ENCODE measurements at places on chromosomes 2 and 18. TPM values are rescaled to one million over a fixed set of nuclear protein-coding genes. Genes with fewer than 3 reads are reported as not detected.

DNA sequence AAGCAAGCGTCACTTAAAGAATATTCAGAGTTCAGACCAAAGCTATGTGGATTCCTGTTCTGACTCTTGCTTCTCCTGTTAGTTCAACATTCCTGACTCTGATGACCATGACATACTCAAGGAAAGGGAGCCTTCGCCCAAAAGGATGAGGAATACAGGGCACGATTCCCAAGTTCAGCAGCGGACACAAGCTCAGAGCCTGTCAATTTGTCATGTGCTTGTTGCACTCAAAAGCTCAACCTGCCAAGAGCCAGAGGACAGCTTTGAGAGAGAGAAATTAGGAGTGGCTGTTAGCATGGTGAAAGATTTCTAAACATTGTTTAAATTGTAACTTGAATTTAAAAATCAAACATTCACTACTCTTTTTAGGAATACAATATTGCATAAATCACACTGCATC lies 33.3 kb downstream of the APLF start:
- DNase-seq = no peak
- H3K27ac ChIP-seq = no peak overlapping the region
- no peaks in the 10 kb centered on the region for H3K27me3 ChIP-seq
- H3K36me3 ChIP-seq = no peaks in the 10 kb centered on the region
- H3K4me3 ChIP-seq = no peak overlapping the region

DNA sequence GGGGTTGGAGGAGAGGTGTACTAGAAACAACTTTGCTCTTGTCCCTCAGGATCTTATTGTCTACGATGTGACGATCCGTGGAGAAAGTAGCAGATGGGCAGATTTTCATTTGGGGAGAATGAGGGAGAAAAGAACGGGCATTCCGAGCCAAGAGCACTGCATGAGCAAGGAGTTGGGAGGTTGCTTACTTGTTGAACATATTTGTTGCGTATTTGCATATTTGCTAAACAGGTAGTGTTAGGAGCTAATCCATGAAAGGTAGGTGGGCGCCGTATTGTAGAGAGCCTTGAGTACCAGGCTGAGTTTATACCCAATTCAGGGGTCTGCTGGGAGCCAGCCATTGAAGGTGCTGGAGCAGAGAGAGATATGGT lies 490 bp downstream of the BCS1L start:
- DNase-seq = no peak
- peaks cover 21% of the 10 kb centered on the region for H3K4me1 ChIP-seq
- H3K27ac ChIP-seq = peak overlapping the region; percentile 60
- no peaks in the 10 kb centered on the region for H3K36me3 ChIP-seq

DNA sequence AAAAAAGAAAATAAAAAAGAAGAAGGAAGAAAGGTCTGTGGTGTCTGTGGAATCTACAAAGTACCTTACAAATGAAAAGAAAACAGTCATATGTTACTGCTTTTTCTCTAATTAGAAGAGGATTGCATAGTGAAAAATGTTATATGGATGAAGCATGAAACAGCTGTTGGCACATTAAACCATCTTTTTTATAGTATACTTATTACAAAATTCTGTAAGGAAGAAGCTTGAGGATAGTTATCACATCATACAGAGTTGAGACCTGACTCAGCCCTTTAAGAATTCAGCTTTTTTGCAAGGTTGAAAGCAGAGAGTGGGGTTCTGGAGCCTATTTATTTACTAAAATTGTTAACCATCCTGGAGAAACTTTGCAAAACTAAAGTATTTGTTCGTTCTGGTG lies 222.7 kb downstream of the PHLPP1 start:
- no peaks in the 10 kb centered on the region for H3K27me3 ChIP-seq
- no peaks in the 10 kb centered on the region for H3K36me3 ChIP-seq
- H3K27ac ChIP-seq = no peak overlapping the region
- H3K4me3 ChIP-seq = no peak overlapping the region
- no peak for DNase-seq

DNA sequence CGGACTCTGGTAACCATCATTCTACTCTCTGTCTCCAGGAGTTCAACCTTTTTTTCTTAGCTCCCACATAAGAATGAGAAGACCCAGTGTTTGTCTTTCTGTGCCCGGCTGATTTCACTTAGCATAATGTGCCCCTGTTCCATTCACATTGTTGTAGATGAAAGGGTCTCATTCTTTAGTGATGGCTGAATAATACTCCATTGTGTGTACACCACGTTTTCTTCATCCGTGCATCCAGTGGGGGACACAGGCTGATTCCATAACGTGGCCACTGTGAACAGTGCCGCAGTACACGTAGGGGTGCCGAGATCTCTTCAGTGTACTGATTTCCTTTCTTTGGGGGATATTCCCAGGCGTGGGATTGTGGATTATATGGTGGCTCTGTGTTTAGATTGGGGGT lies 72.3 kb upstream of the NFATC1 start:
- no peaks in the 10 kb centered on the region for H3K27me3 ChIP-seq
- no peak overlapping the region for H3K27ac ChIP-seq
- no peak overlapping the region for H3K4me3 ChIP-seq
- no peak for DNase-seq
- H3K36me3 ChIP-seq = no peaks in the 10 kb centered on the region

DNA sequence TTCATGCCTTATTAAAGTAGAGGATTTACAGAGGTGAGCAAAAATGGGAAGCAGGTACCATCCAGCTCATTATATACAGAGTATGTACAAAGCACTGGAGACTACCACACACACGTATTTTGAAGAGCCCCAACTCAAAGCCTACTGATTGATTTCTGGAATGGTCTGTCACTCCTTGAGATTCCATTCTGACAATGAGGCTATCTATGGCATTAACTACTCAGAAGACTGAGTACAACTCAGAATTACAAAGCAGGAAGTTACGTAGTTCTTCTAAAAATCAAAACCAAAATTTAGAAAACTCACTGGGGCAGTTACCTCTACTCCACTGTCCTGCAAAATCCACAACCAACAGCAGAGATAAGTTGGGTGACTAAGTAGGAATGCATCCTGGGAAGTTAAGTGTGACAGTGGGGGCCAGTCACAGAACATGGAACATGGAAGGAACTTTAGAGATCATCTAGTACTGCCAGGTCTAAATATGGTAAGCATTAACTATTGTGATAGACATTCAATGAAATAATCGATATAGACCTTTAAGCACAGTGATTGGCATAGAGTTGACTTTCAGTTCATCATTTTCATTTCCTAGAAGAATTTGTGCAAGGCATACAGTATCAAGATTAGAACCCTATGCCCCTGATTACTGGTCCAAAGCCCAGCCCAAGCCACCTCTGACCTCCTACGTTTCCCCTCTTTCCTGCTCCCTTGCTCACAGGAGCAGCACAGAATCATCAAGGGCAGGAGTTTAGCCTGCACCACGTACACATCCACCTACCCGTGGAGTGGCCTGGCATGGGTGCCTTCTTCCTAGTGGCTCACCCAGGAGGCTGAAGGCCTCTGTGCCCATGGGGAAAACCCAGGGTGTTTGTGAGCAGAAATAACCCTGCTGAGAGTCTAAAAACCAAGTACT lies 80.1 kb upstream of the FOSL2 start:
- no peaks in the 10 kb centered on the region for H3K27me3 ChIP-seq
- DNase-seq = peak; percentile 67
- no peaks in the 10 kb centered on the region for H3K36me3 ChIP-seq
- peaks cover 14% of the 10 kb centered on the region for H3K4me1 ChIP-seq
- no peak overlapping the region for H3K27ac ChIP-seq

DNA sequence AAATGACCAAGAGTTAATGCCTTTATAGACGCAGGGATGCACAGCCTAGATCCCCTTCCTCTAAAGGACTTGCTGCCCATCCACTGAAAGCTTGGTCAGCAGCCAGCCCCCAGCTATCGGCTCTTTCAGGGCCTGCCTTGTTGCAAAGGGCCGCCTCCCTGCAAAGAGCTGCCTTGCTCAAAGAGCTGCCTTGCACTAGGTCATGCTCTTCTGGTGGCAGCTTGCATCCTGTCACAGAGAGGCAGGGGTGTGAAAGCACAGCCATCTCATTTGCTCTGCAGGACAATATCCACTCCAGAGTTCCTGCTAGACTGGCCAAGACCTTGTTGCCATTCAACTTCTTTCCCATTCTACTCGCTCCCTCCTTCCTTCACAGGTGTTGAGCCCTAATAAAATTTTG lies 137.1 kb downstream of the MCFD2 start:
- no peaks in the 10 kb centered on the region for H3K27me3 ChIP-seq
- H3K36me3 ChIP-seq = no peaks in the 10 kb centered on the region
- no peak overlapping the region for H3K4me3 ChIP-seq
- no peak for DNase-seq

ZNF385B gene
- total RNA-seq = 11.5 TPM

PSMA8 gene
- not detected for total RNA-seq

G6PC2 gene
- not detected for total RNA-seq

MLPH gene
- total RNA-seq = 34.6 TPM

LAMA3 gene
- total RNA-seq = 106 TPM

Measured in vagina (tissue), 2 donors.